ENCODE measurements at places on chromosomes 3 and 15.

- DNase-seq: no peak
Measured at GRCh38 chr3:170585008-170585936, 603 bp downstream of the SLC7A14 start.

DNA sequence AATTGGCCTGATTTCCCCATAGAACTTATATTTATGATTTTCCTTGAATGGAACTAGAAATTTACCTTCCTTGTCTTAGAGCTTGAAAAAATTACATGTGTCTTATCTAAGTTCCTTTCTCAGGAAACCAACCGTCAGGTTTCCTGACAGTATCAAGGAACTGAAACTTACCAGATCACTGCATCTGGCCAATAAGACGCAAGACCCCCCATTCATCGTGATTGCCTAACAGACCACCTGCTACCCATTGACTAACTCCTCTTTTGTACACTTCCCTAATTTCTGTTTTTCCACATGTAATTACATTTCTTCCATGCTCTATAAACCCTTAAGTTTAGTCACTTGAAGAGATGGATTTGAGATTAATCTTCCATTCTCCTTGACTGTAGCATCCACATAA is 517.2 kb upstream of the CBLB start:
- DNase-seq: no peak

DNA sequence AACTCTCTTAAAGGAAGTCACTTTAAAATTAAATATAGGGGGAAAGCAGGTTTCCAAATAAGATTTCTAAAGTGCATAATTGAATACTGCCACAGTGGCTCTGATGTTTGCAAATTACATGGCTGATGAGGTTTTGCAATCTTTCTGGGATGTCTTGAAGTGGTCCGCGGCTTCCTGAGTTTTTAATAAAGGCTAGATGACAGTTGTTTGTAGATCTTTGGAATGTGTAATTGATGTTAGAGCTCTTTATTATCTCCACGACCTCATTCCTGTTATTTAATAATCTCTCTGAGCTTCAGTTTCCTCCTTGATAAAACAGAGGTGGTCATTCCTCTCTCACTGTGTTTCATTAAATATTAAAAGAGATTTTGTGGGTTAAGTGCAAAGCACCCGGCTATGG is 27.0 kb upstream of the CEMIP start:
- DNase-seq: no peak

GRCh38 chr15:73957785-73958184 is 31.5 kb downstream of the LOXL1 start:
- DNase-seq: no peak

DNA sequence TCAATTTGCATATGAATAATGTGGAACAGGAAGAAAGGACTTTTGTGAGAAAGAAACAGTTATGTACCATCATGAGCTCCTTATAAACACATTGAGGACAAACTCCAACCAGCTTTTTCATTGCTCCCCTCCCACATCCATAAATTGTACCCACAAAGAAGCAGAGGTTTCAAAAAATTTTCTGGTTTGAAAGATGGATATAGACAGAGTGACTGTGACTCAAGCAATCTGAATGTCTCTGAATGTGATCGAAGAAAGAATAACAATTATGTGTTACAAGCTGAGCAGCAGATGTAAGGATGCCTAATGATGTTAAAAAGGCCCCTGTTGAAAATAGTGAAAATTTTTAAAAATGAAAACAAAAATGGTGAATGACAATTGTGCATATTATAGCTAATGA is 127.4 kb downstream of the TFG start:
- DNase-seq: no peak

DNA sequence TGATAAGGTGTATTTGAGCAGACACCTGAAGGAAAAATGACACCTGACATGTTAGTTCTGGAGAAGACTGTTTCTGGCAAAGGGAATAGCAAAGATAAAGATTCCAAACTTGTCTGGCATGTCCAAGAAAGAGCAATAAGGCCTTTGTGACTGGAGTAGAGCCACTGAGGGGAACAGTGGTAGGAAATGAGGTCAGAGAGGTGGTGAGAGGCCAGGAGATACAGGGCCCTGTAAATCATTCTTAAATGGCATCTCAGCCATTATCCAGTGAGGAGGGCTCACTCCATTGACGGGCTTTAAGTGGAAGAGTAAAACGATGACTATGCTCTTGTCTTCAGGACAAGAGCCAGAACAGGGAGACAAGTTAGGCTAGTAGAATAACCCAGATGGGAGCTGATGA is 4.5 kb downstream of the SLC49A4 start:
- DNase-seq: no peak
